ENCODE measurements at places on chromosomes 1 and 21. TPM values are rescaled to one million over a fixed set of nuclear protein-coding genes. Genes with fewer than 3 reads are reported as not detected.

The APOBEC4 gene
- total RNA-seq = not detected

The C1QA gene
- total RNA-seq = not detected

The SMIM11 gene
- 3.9 TPM for total RNA-seq

The PGLYRP3 gene
- not detected for total RNA-seq

The VCAM1 gene
- 81.5 TPM for total RNA-seq

The FNBP1L gene
- 35.4 TPM for total RNA-seq

DNA sequence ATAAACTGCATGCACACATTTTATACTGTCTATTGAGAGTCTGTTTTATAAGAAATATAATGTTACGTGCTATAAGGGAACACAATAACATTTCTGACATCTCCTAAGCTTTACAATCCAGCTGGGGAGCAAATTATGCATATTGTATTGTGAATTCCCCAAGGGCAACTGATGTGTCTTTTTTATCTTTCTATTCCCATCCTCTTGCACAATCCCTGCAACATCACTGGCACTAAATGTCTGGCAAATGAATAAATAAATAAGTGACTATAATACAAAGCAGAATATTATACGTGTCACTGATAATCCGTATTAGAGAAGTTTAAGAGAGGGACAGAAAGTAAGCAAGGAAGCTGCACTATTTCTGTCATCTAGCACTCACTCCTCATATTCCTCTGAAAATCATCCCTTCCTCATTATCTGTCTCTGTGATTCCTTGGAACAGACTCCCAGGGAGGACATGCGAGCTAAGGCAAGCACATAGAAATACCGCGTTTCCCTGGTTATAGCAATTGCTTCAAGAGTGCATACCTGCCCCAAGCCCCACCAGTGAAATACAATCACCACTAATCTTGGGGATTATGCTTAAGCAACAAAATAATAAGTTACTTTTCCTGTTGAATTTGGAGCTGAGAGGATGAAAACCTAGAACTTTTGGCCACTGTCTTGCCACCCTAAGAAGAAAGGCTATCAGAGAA is 205.4 kb downstream of the SMYD3 start:
- no peak for DNase-seq

DNA sequence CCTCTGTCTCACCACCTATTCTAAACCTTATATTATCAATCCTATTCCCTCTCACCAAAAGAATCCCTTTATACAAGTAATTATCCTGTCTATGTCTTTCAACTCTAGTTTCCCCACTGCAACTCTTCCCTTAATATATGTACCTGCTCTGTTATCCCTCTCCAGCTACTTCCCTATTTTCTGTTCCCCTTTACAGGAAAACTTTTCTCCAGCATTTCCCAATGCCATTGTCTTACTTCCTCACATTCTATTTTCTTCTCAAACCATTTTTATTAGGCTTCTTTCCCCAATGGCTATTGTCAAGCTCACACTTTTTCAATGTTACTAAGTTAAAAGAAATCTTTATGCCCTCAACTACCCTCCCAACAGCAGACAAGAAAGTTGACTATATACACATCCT is 11.6 kb downstream of the DPYD start:
- DNase-seq = no peak

- DNase-seq = no peak
Observed at GRCh38 chr1:42240966-42241755, 76.6 kb upstream of the GUCA2A start.

DNA sequence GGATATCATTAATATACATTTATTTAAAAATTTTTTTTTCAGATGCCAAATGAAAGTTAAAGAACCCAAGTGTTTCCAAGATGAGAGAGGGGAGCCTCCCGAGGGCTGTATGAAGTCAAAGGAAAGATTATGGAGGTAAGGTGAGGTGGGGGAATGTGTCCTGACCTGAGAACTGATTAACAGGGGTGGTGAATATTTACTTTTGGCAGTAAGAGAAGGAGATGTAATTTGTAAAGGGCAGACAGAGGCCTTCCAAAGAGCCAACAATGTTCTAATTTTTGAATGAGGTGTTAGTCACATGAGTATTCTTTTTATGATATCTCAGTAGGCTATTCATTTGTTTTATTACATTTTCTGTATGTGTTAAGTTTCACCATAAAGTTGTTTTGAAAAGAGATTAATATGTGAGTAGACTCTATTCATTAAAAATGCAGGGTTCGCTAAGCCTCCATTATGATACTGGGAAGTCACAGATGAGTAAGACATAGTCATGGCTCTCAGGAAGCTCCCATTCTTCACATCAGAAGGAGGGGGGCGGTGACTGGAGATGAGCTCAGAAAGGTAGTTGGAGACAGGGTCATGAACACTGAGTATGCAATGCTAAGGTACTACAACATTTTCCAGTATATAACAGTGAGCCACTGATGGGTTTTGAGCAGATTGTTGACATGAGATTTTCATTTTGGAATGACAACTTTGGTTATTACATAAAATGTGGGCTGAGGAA is 62.4 kb upstream of the TNFSF18 start:
- peak; percentile 75 for DNase-seq

- DNase-seq = no peak
Observed at GRCh38 chr1:155777582-155777981, 79.4 kb downstream of the GON4L start.

DNA sequence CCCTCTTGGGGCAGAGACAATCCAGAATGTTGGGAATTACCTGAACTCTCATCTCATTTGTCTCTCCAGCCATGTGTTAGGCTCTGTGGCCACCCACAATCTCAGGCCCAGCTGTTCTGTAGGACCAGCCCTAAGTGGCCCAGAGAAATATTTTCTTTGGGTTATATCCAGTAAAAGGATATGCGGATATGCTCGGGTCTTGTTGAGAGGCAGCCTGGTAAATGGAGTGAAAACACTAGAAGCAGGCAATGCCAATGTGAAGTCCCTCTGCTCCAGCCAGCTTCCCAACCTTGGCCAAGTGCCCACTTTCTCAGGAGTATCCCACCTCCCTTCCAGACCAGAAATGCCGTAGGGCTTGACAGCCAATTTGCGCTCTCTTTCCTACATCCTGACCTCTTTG is 192.2 kb downstream of the ST6GALNAC3 start:
- DNase-seq = no peak

DNA sequence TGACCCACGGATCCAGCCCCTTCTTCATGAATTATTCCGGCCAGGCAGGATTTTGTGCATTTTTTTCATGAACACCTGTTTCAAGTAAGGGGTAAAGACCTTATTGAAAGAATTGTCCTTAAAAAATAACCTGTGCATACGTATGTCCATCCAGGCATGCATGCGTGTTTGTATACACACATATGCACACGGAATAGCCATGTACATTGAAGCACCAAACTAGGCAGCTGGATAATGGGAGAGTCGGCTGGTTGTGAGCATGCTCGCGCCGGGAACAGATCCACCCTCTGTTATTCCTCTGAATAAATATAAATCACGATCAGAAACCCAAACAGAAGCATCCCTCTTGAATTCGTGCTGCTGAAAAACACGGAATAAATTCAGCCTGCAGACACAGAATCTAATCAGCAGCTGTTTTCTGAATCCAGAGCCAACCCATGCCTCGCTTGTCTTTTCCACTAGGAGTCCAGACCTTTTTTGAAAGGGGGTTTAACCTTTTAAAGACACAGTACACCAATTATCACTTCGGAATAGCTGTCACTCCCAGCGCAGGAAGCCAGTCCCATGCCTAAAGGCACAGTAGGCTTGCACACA is at the start of gene HIVEP3:
Gene HIVEP3 (minus strand): TSS at position 473 of the 594 bp plus-strand sequence.
- DNase-seq = peak; percentile 42

- no peak for DNase-seq
Observed at GRCh38 chr1:168535536-168535935, 8.3 kb downstream of the XCL2 start.

GRCh38 chr1:16153096-16153998 is 2.5 kb downstream of the EPHA2 start:
- DNase-seq = no peak

DNA sequence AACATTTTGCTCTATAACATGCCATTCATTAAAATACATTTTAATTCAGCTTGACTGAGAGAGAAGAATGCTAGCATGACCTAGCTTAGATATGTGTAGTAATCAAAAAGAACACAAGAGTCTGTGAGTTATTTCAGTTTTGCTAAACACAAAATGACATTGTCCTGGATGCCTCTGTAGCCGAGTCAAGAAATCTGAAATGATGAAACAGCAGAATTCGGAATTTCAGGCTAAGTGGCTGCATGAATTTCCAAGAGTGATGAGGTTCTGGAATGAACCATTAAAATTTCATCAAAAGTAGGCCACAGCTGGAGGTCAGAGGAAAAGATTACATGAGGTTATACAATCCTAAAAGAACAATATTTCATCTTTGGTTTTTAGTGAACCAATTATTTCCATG is 79.1 kb upstream of the CXADR start:
- DNase-seq = no peak

- DNase-seq = no peak
Observed at GRCh38 chr1:227919906-227920305, 27.8 kb downstream of the WNT9A start.

DNA sequence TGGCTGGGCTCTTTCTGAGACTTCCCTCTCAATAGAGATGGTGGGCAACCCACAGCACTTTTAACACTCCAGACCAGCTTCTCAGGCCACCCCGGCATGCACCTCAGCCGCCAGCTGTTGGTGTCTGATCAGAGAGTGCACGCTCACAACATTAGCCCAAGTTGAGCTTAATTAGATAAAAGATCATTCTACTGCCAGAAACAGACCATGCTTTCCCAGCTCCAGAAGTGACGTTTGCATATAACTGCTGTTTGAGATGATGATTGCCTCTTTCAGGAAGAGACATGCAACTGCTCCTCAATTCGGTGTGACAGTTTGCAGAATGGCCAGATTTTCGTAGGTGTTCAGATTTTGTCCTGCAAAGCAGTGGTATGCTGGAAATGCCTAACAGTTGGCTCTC is 285.3 kb upstream of the VAMP3 start:
- DNase-seq = no peak

DNA sequence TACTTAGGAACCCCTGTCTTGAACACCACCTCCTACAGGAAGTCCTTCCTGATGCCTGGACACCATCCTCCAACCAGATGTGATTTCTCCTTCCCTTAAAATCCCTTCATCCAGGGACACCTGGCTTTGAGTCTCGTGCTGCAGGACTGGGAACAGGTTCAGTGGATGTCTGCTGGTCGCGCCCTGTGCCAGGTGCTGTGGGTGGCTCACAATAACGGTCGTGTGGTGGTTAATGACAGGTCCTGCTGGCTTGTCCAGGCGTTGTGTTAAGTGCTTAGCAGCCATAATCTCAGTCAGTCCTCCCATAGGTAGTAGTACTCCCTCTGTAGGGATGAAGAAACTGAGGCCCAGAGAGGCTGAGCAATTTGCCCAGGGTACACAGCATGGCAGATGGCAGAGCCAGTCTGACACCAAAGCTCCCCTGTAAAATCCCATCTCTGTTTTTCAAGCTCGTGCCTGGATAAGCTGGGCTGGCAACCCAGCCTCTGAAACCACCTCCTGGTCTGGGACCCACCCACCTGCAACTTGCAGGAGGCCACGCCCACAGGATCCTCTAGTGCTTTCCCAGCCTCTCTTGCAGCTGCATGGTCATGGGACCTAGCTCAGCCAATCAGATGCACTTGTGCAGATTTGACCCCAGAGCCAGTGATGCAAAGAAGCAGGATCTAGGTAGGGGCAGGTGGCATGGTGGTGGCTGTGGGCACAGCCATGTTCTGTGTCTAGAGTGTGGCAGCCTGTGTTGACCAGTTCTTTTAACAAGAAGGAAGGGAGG is 106.0 kb upstream of the IFFO2 start:
- no peak for DNase-seq

- no peak for DNase-seq
Observed at GRCh38 chr1:11744287-11744686, 8.4 kb downstream of the AGTRAP start.

DNA sequence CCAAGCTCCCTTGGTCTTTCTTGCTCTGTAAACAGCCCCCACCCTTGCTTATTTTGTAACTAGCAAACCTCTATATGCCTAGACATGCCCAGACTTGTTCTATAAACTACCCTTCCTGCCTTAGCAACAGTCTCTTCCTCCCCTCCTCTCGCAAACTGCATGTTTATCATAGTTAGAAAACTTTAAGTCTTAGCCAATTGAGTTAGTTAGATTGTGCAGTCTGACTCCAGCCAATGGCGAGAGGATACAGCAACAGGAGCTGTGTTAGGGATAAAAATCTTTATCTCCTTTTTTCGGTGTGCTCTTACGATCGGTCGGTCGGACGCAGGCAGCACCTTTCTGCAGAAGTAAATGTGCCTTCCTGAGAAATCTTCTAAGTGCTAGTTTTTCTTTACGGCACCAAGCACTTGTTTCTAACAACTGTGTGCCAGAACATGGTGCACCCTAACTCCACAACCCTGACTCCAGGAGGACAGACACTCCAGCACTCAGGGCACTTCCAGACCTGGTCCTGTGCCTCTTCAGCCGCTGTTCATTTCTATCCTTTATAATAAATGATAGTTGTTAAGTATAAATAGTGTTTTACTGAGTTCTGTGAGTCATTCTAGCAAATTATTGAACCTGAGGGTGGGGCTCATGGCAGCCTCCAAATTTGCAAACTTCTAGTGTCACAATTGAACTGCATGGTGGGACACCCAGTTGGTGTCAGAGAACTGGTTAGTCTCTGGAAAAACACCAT is 25.7 kb upstream of the GNG4 start:
- DNase-seq = no peak

DNA sequence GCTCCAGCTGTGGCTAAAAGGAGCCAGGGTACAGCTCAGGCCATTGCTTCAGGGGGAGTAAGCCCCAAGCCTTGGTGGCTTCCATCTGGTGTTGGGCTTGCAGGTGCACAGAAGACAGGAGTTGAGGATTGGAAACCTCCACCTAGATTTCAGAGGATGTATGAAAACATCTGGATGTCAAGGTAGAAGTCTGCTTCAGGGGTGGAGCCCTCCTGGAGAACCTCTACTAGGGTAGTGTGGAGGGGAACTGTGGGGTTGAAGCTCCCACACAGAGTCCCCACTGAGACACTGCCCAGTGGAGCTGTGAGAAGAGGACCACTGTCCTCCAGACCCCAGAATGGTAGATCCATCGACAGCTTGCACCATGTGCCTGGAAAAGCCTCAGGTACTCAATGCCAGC is 183.0 kb downstream of the PDE4B start:
- no peak for DNase-seq

- no peak for DNase-seq
Observed at GRCh38 chr1:162187687-162188276, 118.3 kb downstream of the NOS1AP start.

GRCh38 chr1:182603646-182604174 is 479 bp downstream of the RGS16 start:
- DNase-seq = peak; percentile 30

GRCh38 chr1:207244409-207244801 is 77.1 kb upstream of the CD55 start:
- no peak for DNase-seq

DNA sequence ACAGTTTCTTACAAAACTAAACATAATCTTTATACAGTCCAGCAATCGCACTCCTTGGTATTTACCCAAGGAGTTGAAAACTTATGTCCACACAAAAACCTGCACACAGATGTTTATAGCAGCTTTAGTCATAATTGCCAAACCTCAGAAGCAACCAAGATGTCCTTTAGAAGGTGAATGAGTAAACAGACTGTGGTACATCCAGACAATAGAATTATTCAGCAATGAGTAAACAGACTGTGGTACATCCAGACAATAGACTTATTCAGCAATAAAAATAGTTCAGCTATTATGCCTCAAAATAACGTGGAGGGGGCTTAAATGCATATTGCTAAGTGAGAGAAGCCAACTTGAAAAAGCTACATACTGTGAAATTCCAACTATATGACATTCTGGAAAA is 87.0 kb upstream of the GALNT2 start:
- peak; percentile 19 for DNase-seq
